Stomach (tissue), 19 donors: ENCODE measurements at places on chromosomes 2 and 18. TPM values are rescaled to one million over a fixed set of nuclear protein-coding genes. Genes with fewer than 3 reads are reported as not detected.

Gene KCNF1
- total RNA-seq = not detected

Gene GREB1L
- 0.43 TPM for total RNA-seq

Gene MFSD2B
- total RNA-seq = not detected

Gene MC4R
- total RNA-seq = not detected

Gene BOD1L2
- not detected for total RNA-seq

Gene PARD6G
- 6.1 TPM for total RNA-seq

Gene MPP4
- 0.73 TPM for total RNA-seq

Gene WDSUB1
- total RNA-seq = 1.8 TPM

Gene ZRANB3
- 0.87 TPM for total RNA-seq

Gene METAP1D
- total RNA-seq = 16.2 TPM

Gene IMPACT
- total RNA-seq = 16.9 TPM

Gene DES
- total RNA-seq = 1,078 TPM

Gene CNRIP1
- 16.1 TPM for total RNA-seq

Gene TUBA4B
- not detected for total RNA-seq

Gene C2orf80
- total RNA-seq = not detected

Gene MBOAT2
- total RNA-seq = 60.7 TPM

Gene FBLN7
- 2.0 TPM for total RNA-seq

Gene SLC19A3
- 9.3 TPM for total RNA-seq

Gene SMAD2
- total RNA-seq = 26.2 TPM

Gene STARD6
- total RNA-seq = not detected

Gene TLX2
- total RNA-seq = not detected

Gene IL36RN
- not detected for total RNA-seq

Gene TRABD2A
- total RNA-seq = 109 TPM

Gene BMP10
- total RNA-seq = not detected

Gene SERPINB4
- not detected for total RNA-seq

Gene AFF3
- 14.3 TPM for total RNA-seq

Gene FAP
- total RNA-seq = 0.87 TPM

Gene C2orf69
- total RNA-seq = 17.5 TPM

Gene ASXL3
- 5.0 TPM for total RNA-seq

Gene NCKAP5
- total RNA-seq = 5.5 TPM

Gene HOXD12
- not detected for total RNA-seq

Gene DLX2
- not detected for total RNA-seq

Gene LYG2
- not detected for total RNA-seq

Gene DLX1
- not detected for total RNA-seq

Gene CACNB4
- 6.2 TPM for total RNA-seq

Gene CSRNP3
- total RNA-seq = 0.58 TPM

Gene NDC80
- 3.0 TPM for total RNA-seq

Gene DOK6
- total RNA-seq = 1.8 TPM

Gene SERPINB10
- not detected for total RNA-seq

Gene LOXHD1
- total RNA-seq = 0.45 TPM

Gene POTEE
- not detected for total RNA-seq

Gene UPP2
- not detected for total RNA-seq

Gene GPR45
- total RNA-seq = not detected

Gene MAIP1
- total RNA-seq = 25.1 TPM

Gene ICA1L
- 0.87 TPM for total RNA-seq

Gene REG1B
- total RNA-seq = not detected

Gene REG3A
- total RNA-seq = 9.8 TPM

Gene CNPPD1
- total RNA-seq = 12.8 TPM

Gene NETO1
- total RNA-seq = 8.8 TPM

Gene ACVR1C
- total RNA-seq = 8.4 TPM

Gene SLC5A7
- total RNA-seq = not detected

Gene C2orf49
- total RNA-seq = 11.3 TPM

Gene NGEF
- 30.9 TPM for total RNA-seq

Gene GALR1
- 1.8 TPM for total RNA-seq
